ENCODE measurements at places on chromosomes 6 and 20.

GRCh38 chr6:1626481-1626880 lies 16.8 kb downstream of the FOXC1 start:
- DNase-seq: no peak

- no peak for DNase-seq
These were observed 21.8 kb downstream of the SAYSD1 start for GRCh38 chr6:39093149-39093708.

DNA sequence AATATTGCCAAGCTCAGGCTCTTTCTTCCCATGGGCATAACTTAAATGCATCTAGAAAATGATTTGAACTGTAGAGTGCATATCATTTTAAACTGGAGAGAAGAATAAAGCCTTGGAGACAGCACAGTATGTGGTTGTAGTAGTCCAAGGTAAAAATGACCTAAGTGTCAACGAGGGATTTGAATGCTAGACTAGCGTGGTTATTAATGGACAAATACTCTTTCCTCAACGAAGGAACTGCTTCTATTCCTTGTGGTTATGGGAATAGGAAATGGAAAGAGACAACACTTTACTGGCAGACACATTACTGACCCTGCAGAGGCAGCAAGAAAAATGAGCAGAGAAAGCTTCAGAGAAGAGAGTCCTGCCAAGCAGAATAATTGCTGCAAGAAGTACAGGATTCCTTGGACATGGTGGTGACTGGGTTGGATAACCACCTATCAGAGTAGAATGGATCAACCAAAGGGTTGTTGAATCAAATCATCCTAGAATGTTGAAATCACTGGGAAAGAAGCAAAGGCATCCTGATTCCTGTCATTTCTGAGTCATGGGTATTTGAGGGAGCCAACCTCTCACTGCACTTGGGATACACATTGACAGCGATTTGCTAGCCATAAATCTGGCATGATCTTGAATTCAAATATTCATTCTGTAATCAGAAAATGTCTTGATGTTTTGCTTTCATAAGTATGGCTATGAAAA lies 258.1 kb upstream of the EPHA7 start:
- no peak for DNase-seq

- DNase-seq: no peak
These were observed 122.3 kb downstream of the JARID2 start for GRCh38 chr6:15368186-15368585.

GRCh38 chr20:14991023-14991422 lies 653.6 kb upstream of the FLRT3 start:
- no peak for DNase-seq

- no peak for DNase-seq
These were observed 154.0 kb upstream of the CITED2 start for GRCh38 chr6:139528471-139528870.

DNA sequence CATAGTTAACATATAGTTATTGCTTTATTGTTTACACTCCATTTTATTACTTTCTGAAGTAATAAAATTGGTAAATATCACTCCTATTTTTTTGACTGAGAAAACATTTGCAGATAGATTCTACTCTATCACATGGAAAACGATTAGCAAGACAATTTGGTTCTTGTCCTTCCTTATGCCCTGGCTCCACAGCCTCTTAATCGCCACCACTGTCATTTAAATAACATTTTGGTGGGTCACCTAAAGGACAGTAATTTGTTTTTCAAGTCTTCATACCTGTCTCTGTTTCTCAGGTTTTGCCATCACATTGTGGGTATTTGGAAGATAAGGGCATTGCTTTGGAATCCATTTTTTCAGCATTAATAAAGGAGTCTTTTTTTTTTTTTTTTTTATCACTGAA lies 521.5 kb upstream of the IRAK1BP1 start:
- DNase-seq: no peak

DNA sequence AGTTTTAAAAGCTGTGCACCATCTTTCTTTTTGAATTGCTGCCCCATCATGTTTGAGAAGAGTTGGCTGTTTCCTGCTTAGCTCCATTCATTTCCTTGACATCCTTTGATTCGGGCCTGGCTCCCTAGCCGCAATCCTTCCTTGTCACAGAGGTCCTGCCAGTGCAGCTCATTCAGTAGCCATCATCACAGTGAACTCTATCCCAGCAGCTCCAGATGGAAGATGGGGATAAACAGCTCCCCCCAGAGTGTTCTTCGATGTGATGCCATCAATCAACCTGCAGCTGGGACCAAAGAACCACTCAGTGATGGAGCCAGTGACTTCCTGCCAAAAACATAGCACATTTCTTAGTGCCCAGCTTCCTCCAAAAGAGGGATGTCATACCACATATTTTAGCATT lies 158.8 kb downstream of the FRK start:
- no peak for DNase-seq

DNA sequence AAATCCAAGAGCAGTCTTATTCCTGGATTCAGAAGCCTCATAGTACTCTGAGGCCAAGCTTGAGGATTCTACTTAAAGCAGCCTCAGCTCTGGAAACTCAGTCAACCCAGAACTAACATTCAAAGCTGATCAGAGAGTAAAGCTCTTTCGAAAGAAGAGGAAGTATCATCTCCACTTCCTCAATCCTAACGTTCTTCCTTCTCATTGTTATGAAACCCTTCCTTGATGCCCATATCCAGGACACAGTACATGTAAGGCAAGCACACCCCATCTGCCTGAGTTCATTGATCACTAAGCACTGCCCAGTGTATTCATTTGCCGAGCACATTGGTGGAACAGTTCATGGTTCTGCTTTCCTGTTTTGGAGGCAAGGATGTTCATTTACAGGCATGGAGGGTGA lies at the start of gene IPCEF1:
IPCEF1 (minus strand) TSS at position 114 of the 400 bp plus-strand sequence. CDS start 90,856 bp downstream, outside the sequence.
- DNase-seq: no peak

GRCh38 chr6:15109338-15110090 lies 136.4 kb upstream of the JARID2 start:
- no peak for DNase-seq

DNA sequence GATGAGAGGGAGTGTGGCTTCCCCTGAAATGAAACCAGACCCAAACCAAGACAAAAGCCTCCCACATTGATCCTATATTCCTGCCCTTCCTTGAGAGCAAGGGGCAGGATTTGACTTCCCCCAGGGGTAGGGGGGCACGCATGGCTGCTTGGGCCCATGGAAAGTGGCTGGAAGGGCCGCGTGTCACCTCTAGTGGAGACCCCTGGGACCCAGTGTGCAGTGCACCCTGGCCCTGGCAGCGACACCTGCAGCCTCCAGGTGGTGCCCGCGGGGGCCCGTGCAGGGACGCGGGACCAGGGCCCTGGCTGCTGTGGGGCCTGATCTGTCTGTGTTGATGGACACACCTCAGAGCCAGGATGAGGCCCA lies 18.0 kb upstream of the SLCO4A1 start:
- no peak for DNase-seq

GRCh38 chr6:111087106-111087835 lies at the start of gene SLC16A10:
SLC16A10 (plus strand) TSS chr6:111087503; CDS start chr6:111087753, 250 bp downstream.
- peak; percentile 64 for DNase-seq

GRCh38 chr6:14799928-14800327 lies 445.9 kb upstream of the JARID2 start:
- no peak for DNase-seq

DNA sequence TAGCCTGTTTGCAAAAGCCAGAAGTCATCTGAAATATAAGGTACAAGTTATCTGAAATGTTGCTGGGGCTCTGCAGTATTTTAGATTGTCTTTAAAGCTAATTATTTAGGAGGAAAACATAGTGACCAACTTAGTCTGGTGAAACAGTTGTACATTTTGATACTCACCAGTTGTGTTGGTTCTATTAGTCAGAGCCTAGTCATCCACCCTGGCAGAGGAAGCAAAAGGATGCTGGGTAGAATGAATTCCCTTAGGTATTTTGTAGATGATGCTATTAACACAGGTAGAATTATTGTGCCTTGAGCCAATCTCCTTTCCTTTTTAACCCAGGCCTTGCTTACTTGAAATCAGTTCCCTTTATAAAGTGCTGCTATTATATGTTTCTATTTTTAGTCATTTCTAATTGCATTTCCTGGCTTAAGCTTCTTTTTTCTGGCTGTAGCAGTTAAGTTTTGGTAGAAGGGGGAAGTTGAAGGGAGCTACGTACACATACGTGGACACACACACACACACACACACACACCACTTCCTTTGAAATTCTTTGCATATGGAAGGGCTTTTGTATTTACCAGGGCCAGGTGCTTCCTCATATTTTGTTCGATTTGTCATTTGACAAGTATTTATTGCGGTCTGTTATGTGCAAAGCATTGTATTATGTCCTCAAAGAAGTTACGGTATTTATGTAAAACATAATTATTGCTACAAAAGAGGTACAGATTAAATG lies 82.4 kb downstream of the RTN4IP1 start:
- DNase-seq: no peak

DNA sequence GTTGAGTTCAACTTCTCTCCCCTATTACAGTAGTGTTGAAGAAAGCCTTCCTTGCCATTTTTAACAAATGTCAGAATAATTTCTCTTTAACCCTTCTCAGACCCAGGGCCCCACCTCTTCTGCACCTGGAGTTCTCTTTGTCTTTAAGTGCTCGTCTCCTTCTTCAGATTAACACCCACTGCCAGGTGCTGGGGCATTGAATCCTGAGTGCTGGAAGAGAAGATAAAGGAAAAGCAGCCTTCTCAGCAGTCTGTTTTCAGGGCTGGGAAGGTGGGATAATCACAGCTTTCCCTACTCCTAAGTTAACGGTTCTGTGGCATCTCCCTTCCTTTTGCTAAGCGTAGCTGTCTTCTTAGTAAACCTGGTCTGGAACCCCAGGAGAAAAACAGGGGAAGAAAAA lies 114.6 kb upstream of the TAB2 start:
- DNase-seq: no peak

DNA sequence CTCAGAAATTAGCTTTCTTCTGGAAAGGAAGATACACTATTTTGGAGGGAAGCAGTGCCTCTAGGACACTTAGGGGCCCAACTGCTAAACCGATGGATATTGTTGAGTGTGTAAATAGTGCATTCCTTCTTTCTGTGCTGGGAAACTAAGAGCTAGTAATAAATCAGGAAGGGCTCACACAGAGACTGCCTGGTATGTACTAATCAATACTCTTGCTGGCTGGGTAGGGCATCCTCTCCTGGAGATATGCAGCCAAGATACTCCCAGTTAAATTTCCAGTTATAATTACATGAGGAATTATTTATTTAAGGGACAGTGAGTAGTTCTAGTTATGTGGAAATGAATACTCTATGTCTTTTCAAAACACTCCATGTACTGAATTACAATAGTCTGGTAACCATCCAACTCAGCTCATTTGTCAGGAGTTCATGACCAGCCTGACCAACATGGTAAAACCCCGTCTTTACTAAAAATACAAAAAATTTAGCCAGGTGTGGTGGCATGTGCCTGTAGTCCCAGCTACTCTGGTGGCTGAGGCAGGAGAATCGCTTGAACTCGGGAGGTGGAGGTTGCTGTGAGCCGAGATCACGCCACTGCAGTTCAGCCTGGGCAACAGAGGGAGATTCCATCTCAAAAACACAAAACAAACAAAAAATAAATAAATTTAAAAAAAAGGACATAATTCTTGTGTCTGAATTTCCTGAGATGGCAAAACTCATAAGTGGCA lies 100.0 kb downstream of the OR2B2 start:
- no peak for DNase-seq

DNA sequence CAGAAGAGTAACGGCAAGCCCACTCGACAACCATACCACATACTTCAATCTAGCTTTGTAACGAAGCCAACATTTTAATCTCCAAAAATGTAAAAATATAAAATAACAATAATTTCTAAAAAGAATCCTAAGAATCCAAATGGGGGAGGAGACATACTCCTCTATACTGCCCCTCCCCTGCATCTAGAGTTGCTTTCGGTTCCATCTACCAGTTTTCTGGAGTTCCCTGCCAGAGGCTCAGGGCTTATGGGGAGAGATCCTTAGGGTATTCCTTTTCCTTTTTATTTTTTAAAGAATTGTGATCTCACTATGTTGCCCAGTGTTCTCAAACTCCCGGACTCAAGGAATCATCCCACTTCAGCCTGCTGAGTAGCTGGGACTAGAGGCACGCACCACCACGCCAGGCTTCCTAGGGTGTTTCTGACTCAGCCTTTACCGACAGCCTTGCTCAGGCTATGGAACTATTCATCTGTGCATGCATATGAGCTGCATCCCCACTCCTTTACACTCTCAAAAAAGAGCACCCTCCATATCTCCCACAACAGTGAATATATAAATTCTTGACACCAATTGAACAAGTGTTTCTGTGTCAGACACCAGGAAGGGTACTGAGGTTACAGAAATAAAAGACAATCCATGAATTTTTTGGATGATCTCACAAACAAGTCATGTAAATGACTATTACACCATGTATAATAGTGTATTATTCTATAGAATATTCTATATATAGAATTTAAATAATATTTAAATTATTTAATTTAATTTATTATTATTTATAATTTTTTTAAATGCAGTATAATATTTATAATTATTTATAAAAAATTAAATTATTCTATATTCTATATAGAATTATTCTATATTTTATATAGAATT lies 40.7 kb upstream of the UBR2 start:
- DNase-seq: no peak

GRCh38 chr6:4743062-4743461 lies 33.1 kb upstream of the CDYL start:
- DNase-seq: no peak

GRCh38 chr20:8777911-8778310 lies 291.0 kb upstream of the PLCB4 start:
- DNase-seq: no peak

DNA sequence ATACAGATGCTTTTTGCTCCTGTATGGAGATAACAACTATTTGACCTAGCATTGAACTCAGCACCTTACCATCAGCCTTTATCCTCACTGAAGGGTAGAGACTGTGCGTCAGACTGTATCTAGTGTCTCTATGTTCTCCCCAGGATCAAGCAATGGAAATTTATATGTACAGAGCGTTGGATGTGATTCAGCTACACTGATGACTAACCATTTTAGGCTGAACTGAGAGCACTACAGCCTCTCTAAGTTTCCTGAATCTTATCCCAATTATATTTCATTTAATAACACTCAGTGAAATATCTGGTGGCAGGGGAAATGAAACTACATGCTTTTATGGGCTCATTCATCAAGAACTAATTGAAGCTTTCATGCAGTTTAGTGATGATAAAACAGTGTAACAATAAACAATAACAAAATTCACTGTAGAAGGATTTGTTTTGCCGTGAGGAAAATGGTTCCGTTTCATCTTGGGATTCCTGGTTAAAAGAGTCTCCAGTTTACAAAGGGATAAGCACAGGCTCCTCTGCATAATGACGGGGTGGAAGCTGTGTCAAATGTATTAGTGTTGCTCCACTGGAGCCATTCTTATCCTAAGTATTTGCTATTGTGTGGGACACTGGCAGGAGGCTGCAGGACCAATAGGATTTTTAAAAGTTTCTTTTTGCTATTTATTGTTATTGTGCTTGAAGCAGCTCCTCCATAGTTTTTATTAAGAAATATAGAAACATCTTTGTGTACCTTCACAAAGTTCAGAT lies 567.6 kb upstream of the MMS22L start:
- no peak for DNase-seq

- no peak for DNase-seq
These were observed 15.2 kb downstream of the DSE start for GRCh38 chr6:116385921-116386320.

Measured in stimulated activated CD8-positive, alpha-beta memory T cell treated with anti-CD3 and anti-CD28 coated beads, Interleukin-4, amount 100 ng/mL, for 1 hour (primary cell).